ENCODE measurements at places on chromosomes 7 and 10.

DNA sequence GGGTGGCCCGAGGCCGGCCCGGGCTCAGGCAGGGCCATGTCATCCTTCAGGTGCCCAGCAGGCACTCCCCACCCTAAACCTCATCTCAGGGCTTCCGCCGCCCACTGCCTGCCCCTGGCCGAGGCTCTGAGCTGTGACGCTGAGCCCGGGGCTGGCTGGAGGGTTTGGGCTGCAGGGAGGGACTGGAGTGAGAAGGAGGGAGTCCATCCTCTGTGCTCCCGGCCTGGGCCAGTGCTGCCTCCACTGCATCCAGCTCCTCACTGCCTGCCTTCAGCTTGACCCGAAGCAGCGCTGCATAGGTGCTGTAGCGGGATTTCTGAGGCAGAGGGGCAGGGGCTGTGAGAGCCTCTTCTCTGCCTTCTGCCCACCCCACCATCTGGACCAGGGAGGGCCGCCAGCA, 7.6 kb downstream of the NFKB2 start:
- H3K36me3 ChIP-seq = no peaks in the 10 kb centered on the region
- H3K4me1 ChIP-seq = peaks cover 2% of the 10 kb centered on the region
- H3K27ac ChIP-seq = no peak overlapping the region
- no peak for DNase-seq
- no peak overlapping the region for H3K4me3 ChIP-seq
- H3K27me3 ChIP-seq = peaks cover 8% of the 10 kb centered on the region

DNA sequence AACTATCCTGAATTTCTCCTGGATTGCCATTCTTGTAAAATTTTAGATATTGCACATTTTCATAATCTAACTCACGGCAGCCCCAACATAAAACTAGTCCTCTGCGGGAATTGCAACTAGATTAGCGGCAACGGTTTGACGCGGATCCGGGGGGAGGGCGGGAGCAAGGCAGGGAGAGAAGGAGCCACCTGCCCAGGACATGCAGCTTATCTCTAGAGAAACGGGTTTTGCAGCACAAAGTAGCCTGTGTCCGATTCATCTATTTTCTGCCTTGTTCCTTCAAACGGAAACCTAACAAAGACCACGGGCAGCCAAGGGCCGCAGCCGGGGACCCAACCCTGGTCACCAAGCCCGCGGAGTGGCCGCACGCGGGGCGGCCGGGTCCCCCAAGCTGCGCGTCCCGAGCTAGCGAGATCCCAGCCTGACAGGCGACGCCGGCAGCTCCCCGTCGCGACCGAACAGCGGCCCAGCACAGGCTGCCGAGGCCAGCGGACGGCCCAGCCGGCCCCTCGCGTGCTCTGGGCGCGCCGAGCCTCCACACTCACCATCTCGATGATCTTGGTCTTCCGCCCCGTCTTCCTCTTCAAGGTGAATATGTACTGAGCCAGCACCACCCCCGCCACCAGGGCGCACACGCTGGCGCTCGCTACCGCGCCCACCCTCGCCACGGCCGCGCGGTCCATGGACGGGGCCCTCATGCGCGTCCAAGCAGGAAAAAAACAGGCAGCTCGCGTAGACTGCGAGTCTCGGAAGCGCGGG, at the start of gene NT5C3A:
NT5C3A (minus strand) TSS at position 754 of the 759 bp plus-strand sequence; CDS start at position 683, 71 bp downstream.
- DNase-seq = peak; percentile 39
- no peaks in the 10 kb centered on the region for H3K27me3 ChIP-seq
- H3K27ac ChIP-seq = peak within 1 kb of the TSS; percentile 92
- peaks cover 18% of the 10 kb centered on the region for H3K4me1 ChIP-seq

- no peak overlapping the region for H3K4me3 ChIP-seq
- DNase-seq = peak; percentile 12
- H3K27me3 ChIP-seq = no peaks in the 10 kb centered on the region
- H3K4me1 ChIP-seq = peaks cover 15% of the 10 kb centered on the region
- no peaks in the 10 kb centered on the region for H3K36me3 ChIP-seq
These were observed 7.5 kb downstream of the RABGEF1 start for GRCh38 chr7:66747881-66748511.

DNA sequence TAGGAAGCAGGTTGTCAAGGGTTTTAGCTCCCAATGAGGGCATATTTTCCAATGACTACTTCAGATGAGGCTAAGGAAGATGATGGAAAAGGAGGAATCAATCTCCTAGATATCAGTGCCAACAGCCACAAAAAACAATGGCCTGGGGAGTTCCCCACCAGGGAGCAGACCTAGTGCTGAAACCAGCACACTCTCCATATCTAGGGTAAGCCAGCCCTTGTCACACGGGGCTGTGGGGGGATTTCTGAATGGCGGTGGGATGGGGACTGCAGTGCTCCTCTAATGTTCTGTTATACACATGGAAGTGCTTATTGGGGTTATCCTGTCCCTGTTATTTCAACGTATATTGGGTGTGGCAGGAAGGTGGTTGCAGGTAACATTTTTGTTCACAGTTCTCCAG, 18.5 kb downstream of the EPC1 start:
- H3K4me3 ChIP-seq = no peak overlapping the region
- no peak overlapping the region for H3K27ac ChIP-seq
- H3K4me1 ChIP-seq = peaks cover 33% of the 10 kb centered on the region
- no peaks in the 10 kb centered on the region for H3K27me3 ChIP-seq
- no peaks in the 10 kb centered on the region for H3K36me3 ChIP-seq
- no peak for DNase-seq

- no peak overlapping the region for H3K27ac ChIP-seq
- no peaks in the 10 kb centered on the region for H3K27me3 ChIP-seq
These were observed 60.5 kb downstream of the SEMA3D start for GRCh38 chr7:85126383-85126782.

GRCh38 chr10:108716352-108716751, 1207.0 kb downstream of the XPNPEP1 start:
- no peaks in the 10 kb centered on the region for H3K27me3 ChIP-seq
- H3K36me3 ChIP-seq = no peaks in the 10 kb centered on the region
- H3K4me3 ChIP-seq = no peak overlapping the region
- H3K4me1 ChIP-seq = no peaks in the 10 kb centered on the region
- no peak overlapping the region for H3K27ac ChIP-seq

DNA sequence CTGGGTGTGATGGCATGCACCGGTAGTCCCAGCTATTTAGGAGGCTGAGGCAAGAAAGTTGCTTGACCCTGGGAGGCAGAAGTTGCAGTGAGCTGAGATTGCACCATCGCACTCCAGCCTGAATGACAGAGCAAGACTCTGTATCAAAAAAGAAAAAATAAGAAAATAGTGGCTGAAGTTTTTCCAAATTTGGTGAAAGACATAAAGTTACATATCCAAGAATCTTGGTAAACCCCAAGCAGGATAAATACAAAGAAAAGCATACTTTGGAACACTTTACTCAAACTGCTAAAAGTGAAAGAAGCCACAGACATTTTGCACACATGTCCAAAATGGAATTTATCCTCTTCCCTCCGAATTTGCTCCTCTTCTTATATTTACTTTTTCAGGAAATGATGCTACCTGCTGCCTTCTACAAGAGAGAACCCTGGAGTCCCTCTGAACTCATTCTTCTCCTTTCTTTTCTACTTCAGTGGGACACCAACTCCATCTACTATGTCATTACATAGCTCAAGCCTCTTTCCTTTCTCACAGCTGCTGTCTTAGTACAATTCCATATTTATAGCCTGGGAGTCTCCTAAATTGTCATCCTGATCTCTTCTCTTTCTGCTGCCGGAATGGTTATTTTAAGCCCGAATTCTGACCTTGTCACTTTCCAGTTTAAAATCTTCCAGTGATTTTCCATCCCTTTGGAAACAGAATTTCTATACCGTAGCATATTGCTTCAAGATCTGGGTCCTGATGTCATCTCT, 17.3 kb upstream of the SMNDC1 start:
- no peak for DNase-seq
- no peak overlapping the region for H3K27ac ChIP-seq
- no peaks in the 10 kb centered on the region for H3K36me3 ChIP-seq
- H3K4me3 ChIP-seq = no peak overlapping the region

DNA sequence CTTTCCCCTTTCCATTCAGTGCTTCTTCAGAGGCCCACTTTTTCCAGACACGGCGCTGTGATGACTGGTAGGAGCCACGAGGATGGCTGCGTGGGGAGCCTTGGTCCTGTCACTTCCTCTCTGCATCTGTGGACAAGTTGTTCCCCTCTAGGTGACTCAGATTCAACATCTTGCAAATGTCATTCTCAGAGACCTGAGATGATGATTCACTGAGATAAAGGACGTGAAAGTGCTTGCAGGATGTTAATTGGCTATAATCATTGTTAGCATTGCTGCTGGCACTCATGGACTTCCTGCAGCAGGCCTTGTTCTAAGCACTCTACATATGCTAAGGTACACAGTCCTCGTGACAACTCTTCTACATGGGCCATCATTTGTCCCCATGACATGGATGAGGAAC, 489.8 kb upstream of the ZMIZ1 start:
- H3K4me3 ChIP-seq = no peak overlapping the region
- DNase-seq = no peak
- peaks cover 11% of the 10 kb centered on the region for H3K4me1 ChIP-seq
- H3K27me3 ChIP-seq = no peaks in the 10 kb centered on the region

- no peak overlapping the region for H3K4me3 ChIP-seq
- H3K27me3 ChIP-seq = no peaks in the 10 kb centered on the region
- no peak overlapping the region for H3K27ac ChIP-seq
- no peaks in the 10 kb centered on the region for H3K36me3 ChIP-seq
- no peaks in the 10 kb centered on the region for H3K4me1 ChIP-seq
- no peak for DNase-seq
These were observed 568 bp downstream of the PRSS2 start for GRCh38 chr7:142771353-142771723.

DNA sequence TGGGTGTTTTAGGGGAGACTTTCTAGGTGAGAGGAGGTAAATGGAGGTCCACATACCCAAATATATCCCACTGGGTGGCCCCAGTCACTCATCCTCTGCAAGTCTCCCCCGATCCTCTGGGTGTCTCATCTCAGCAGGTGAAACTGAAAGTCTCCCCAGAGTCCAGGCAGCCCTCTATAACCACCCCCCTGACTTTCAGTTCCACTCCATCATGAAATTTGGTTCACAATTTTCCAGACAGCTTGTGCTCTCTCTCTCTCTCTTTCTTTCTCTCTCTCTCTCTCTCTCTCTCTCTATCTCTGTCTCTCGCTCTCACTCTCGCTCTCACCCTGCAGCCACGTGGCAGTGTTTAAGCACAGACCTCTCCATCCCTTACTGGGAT, 56.7 kb upstream of the ELN start:
- H3K36me3 ChIP-seq = no peaks in the 10 kb centered on the region
- DNase-seq = no peak
- no peak overlapping the region for H3K4me3 ChIP-seq
- no peaks in the 10 kb centered on the region for H3K27me3 ChIP-seq
- H3K4me1 ChIP-seq = no peaks in the 10 kb centered on the region
- no peak overlapping the region for H3K27ac ChIP-seq

- no peak for DNase-seq
- H3K4me3 ChIP-seq = no peak overlapping the region
- no peaks in the 10 kb centered on the region for H3K27me3 ChIP-seq
- H3K27ac ChIP-seq = no peak overlapping the region
- H3K4me1 ChIP-seq = peaks cover 22% of the 10 kb centered on the region
These were observed 73.2 kb downstream of the INHBA start for GRCh38 chr7:41629711-41630111.

DNA sequence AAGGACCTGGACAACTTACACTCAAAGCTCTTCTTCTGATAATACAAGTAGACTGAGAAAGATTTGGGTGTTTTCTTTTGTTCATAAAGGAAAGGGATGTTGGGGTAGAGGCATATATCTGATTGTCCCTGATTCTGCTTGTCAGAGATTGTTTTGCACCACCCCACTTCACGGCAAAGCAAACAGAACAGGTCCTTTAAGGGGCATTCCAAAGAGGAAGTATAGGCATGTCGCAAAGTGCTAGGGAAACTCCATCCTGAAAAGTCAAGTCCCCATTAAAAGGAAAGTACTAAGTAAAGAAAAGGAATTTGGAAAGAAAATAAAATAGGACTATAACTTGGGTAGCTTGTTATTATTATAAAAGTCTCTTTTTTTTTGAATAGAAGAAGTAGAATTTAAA, 233.0 kb downstream of the DNAJB9 start:
- no peak for DNase-seq
- H3K4me3 ChIP-seq = no peak overlapping the region
- no peak overlapping the region for H3K27ac ChIP-seq
- no peaks in the 10 kb centered on the region for H3K27me3 ChIP-seq
- no peaks in the 10 kb centered on the region for H3K36me3 ChIP-seq

GRCh38 chr10:4588824-4589223, 237.2 kb upstream of the AKR1E2 start:
- no peak overlapping the region for H3K4me3 ChIP-seq
- no peaks in the 10 kb centered on the region for H3K27me3 ChIP-seq
- no peak overlapping the region for H3K27ac ChIP-seq
- H3K36me3 ChIP-seq = no peaks in the 10 kb centered on the region
- no peaks in the 10 kb centered on the region for H3K4me1 ChIP-seq
- no peak for DNase-seq

GRCh38 chr7:29091715-29092114, 54.6 kb downstream of the CPVL start:
- peaks cover 6% of the 10 kb centered on the region for H3K4me1 ChIP-seq
- DNase-seq = no peak
- H3K27ac ChIP-seq = no peak overlapping the region

- H3K27me3 ChIP-seq = no peaks in the 10 kb centered on the region
- H3K27ac ChIP-seq = no peak overlapping the region
- DNase-seq = no peak
- no peak overlapping the region for H3K4me3 ChIP-seq
These were observed 49.5 kb downstream of the TCERG1L start for GRCh38 chr10:131261890-131262475.

DNA sequence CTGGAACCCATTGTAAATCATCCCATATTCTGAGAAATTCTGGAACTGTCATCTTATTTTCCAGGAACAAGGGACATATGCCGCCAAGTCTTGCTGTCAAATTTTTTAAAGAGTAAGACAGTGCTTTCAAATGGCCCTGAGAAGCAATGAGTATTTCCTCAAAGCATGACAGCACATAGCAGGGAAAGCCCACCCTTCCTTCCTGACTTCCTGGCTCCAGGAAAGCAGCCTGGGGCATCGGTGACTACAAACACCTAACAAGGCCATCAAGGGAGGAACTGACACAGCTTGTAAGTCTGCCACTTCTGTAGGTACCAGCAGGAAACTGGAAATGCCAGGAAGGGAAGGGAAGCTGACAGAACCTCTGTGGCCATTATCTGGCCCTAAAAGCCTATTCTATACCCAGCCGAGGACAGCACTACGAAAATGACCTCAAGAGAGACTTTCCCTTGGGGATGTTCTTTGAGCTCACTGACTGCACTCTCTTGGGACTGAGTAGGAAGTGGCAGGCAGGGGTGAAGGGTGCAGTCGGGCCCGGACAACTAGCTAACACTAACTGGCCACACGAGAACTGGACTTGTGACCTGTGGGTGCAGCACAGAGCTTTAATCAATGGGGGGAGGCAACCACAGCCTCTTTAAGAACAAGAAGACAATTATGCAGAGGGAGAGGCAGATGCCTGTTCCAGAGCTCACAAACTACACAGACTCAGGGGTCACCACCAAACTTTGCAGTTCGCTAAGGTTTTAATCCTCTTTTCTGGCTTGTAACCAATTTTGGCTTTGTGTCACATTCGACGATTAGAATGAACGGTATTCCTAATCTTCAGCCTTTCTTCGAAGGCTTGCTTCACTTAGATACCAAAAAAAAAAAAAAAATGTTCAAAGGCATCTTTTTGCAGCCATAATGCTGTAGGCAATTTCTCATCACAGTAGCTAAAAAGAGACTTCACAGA, 52.0 kb downstream of the GRB10 start:
- H3K27me3 ChIP-seq = no peaks in the 10 kb centered on the region
- H3K4me1 ChIP-seq = no peaks in the 10 kb centered on the region
- DNase-seq = no peak
- H3K27ac ChIP-seq = no peak overlapping the region
- H3K36me3 ChIP-seq = no peaks in the 10 kb centered on the region
- H3K4me3 ChIP-seq = no peak overlapping the region
